Activated CD4-positive, CD25-positive, alpha-beta regulatory T cell treated with anti-CD3 and anti-CD28 coated beads, Interleukin-2, amount 50 U/mL, for 24 hours (primary cell): ENCODE measurements at places on chromosomes 16 and 17.
A peak's percentile ranks its signal among the peaks of the same experiment; 100 is the strongest.

DNA sequence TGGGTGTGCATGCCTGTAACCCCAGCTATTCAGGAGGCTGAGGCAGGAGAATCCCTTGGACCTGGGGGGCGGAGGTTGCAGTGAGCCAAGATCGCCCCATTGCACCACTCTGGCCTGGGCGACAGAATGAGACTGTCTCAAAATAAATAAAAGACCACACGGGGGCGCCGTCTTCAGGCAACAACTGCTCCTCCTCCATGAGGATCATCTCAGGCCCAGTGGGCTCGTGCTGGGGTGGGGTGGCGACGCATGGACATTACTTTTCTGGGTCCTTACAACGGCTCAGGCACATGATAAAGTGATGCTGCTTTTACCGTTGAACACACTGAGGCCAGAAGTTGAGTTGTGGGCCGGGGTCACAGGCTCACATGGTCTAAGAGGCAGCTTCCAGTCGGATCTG, 56.2 kb downstream of the PRMT7 start:
- no peak for ATAC-seq

DNA sequence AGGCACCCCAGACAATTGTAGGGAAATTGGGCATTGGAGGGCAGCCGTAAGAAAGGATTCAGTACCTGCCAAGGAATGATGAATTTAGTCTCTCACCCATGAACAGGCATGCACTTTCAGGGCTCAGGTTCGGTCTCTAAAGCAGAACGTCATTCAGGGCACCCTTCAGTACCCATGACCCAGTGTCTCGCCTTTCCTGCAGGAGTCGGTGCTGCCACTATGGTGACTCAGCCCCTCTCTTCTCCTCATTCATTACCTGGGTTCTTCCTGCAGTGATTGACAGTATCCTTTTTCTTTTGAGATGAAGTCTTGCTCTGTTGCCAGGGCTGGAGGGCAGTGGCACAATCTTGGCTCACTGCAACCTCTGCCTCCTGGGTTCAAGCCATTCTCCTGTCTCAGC, 8.4 kb downstream of the SOST start:
- ATAC-seq = no peak

- no peak for ATAC-seq
Observed at GRCh38 chr16:30515275-30515674, 11.1 kb downstream of the ZNF768 start.

DNA sequence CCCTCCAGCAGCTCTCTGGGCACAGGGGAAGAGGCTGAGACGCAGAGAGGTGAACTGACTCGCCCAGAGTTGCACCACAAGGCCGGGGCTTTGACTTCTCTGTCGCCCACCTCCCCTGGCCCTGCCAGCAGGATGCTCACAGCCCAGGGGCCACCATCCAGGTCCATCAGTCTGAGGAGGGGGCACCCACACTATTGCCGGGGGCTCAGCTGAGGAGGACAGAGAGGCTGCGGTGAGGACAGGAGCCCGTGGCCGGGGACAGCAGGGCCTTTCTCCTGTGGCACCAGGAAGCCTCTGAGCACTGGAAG, 32.6 kb downstream of the KDM8 start:
- no peak for ATAC-seq

DNA sequence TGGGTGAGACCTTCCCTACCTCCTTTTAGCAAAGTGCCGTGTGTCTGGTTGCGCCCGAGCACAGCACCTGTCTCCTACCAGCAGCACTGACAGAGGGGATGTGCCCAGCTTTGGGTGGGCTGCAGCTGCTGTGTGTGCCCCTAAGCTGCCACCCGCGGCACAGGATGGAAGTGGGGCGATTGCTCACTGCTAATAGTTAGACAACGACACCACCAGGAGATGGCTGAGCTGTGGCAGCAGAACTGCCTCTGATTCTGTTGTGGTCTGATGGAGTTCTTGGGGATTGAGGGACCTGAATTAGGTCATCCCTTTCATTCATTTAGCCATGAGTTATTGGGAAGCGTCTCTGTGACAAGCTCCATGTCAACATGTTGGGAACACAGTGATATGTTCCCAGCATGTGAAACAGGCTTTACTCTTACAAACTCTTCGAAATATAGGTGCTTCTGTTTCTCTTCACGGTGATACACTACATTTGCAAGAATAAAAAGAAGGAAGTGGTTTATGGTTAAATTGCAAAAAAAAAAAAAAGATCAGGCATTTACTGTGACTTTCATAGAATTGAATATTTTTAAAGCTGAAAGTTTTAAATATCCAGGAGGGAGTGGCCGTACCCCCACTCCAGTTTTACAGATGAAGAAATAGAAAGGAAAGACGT, 184.4 kb downstream of the MAF start:
- ATAC-seq = no peak

DNA sequence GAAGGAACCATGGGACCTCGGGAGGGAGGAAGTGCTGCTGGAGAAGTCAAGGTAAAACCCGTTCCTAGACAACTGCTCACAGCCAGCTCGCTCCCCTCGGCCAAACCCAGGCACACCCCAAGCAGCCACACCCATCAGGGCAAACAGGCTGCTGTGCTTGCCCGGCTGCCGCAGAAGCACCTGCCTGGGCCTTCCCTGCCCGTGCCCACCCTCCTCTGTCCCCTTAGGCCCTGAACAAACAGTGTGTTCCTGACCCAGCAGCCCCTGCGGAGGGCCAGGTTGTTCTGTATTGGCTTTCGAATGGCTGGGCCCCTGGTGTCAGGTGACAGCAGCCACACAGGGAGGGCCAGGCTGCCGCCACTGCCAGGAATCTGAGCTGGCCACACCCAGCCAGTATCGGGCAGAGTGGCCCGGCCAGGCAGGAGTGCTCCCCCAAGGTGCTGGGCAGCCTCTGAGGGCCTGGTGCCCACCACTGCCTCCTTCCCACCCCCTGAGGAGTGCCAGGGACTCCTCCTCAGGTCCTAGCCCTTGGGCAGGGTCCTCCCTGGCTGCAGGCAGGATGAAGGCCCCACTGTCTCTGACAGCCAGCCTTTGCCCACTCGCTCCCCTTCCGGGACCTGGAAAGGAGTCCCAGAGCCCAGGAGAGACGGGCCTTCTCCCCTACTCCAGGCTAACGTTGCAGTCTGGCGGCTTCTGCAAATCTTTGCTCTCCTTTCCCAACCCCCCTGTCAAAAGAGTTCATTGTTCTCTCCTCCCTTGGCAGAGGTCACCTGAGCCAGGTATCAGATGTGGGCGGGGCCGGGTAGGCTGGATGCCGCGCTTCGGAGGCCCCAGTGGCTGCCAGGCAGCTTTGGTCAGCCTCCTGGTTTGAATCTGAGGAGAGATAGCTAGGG, 24.0 kb downstream of the LLGL2 start:
- ATAC-seq = no peak

DNA sequence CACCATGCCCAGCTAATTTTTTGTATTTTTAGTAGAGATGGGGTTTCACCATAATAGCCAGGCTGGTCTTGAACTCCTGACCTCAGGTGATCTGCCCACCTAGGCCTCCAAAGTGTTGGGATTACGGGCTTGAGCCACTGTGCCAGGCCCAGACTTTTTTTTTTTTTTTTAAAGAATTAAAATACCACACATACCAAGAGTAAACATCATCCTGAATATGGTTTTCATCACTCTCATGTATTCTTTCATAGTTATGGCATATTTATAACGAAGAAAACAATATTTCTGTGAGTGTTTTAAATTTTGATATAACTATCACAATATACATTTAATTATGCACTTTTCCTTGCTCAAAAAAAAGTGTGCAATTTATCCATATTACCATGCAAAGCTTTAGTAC, 48.2 kb downstream of the MARVELD3 start:
- no peak for ATAC-seq

- ATAC-seq = peak; percentile 64
Observed at GRCh38 chr16:75116081-75116910, at the start of gene LDHD. LDHD (minus strand) TSS chr16:75116780; CDS start chr16:75116720, 60 bp downstream.

DNA sequence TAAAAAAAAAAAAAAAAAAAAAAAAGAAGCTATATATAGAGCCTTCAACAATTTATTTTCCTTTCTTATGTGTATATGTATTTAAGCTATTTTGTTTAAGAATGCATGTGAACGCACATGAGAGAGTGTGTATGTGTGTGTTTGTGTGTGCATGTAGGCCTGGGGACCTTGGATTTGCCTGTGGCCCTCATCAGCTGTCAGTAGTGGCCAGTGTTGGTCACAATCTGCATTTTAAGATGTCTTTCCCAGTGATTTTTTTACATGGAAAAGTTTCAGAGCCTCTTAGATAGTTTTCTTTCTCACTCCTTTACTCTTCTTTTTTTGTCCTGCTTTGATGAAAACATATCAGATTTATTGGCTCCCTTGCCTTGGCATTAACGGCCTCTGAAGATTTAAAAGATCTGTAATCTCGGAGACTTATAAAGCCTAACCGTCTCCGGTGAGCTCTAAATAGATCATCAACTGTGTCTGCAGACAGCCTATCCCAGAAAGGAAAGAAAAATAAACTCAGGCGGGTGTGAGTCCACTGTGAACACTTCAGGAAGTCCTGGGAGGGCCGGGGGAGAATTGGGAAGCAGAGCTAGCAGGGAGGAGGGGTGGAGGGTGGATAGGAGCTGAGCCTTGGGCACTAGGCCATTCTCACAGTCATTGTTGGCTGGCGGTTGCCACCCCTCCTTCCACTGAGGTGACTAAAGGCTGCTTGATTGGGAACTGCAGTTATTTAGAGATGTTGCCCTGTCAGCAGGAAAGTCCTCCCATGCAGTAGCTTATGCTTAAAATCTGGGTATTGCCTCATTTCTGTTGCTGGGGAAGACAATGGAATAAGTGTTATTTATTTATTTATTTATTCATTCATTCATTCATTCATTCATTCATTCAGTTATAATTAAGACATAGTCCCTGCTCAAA, 86.8 kb downstream of the WWP2 start:
- no peak for ATAC-seq

DNA sequence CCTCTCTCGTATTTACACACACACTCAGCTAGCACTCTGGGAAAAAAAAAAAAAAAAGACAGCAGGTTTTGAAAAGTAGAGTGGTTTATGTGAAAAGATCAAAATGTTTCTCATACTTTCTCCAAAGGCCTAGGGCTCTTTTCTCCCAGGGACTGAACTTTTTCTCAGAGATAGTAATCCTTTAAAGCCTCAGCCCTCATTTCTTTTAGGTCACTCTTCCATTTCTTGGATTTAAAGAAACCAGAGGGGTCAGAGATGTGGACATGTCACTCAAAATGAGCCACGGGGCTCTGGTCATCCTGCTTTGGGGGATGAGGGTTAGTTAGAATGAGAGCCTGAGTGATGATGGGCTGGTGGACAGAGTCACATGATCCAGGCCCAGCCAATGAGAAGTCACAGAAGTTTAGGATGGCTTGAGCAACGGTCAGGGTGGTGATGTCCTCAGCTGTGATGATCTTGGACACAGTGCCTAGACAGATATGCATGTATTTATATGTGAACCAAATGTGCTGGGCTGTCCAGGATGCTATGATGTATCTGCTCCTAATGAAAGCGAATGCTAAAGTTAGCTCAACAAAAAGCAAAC, 33.7 kb upstream of the AXIN2 start:
- ATAC-seq = no peak

GRCh38 chr16:73616166-73616753, 568.3 kb upstream of the ZFHX3 start:
- no peak for ATAC-seq

DNA sequence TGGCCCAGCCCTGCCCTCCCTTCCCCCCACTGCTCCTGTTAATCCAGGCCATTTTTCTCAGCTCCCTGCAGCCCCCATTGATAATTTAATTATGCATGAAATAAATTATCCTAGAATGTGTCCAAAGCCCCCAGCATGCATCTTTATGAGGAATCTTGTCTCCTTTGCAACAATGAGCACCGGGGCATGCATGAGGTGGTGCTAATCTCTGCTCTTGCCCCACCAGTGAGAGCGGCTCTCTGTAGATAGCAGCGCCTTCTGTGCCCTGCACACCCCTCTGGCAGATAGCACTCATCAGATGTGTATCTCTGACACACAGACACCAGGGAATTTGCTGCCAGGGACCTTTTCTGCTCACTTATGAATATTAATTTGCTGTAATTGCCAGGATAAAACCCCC, 140.2 kb upstream of the CDC42EP4 start:
- ATAC-seq = no peak

GRCh38 chr16:29843931-29844330, 19.1 kb downstream of the CDIPT start:
- no peak for ATAC-seq

GRCh38 chr16:68298907-68299561, 11.7 kb downstream of the SLC7A6OS start:
- no peak for ATAC-seq

DNA sequence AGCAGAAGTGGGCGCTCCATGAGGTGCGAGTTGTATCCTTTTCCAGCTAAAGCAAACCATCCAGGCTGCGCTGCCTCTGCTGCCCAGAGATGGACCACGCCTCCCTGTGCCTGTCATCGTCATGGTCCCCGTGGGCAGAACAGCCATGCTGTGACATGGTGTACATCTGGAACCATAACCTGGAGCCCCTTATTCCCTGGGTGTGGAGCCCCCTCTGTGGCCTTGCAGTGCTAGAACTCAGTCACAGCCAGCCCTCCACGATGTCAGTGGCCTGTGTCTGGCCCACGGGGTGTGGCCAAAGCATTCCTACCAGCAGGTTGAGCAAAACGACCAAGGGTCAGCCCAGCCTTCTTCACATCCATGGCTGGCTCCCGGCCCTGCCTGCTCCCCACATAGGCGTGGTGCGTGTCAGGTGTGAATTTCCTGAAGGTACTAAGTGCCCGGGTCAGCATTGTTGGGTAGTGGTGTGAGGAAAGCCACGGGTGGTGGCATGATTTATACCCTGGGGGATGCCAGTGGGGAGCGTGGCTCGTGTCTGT, 22.7 kb upstream of the JPT2 start:
- no peak for ATAC-seq

- no peak for ATAC-seq
Observed at GRCh38 chr16:69328854-69329316, 1.5 kb downstream of the PDF start.

- ATAC-seq = no peak
Observed at GRCh38 chr16:2692948-2693651, 10.8 kb downstream of the KCTD5 start.

DNA sequence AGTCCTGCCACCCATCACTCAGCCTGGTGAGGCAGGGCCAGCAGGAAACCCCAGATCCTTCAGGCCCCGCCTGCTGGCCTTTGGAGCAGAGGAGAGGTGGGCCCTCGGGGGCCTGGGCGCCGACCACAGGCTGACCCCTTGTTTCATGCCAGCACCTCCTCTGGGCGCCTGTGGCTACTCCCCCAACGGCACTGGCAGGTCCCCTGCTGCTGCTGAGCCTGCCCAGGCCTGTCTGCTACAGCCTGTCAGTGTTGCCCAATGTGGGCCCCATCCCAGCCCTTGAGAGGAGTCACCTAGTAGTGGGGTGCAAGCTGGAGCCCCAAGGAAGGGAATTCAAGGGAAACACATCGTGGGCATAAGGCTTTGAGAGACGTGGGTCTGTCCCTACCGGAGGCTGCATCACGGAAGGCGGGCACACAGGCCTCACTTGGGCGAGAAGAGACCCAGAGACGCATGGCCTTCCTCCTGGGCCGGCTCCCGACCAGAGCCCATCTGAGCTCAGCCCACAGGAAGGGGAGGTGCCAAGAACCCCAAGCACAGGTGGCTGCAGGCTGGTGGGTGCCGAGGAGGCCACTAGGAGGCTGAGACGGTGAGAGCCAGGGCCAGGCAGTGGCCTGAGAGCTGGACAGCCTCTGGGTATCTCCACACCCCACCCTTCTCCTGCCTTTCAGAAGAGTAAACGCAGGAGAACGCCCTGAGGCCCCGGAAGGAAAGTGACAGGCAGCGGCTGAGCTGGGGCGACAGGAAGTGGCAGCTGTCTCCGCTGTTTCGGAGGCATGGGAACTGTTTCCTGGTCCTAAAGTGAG, 8.0 kb upstream of the FASN start:
- ATAC-seq = peak; percentile 94
